ENCODE measurements at places on chromosomes 3 and 15.

GRCh38 chr3:43001094-43001553, 22.0 kb downstream of the GASK1A start:
- peak; percentile 95 for DNase-seq

DNA sequence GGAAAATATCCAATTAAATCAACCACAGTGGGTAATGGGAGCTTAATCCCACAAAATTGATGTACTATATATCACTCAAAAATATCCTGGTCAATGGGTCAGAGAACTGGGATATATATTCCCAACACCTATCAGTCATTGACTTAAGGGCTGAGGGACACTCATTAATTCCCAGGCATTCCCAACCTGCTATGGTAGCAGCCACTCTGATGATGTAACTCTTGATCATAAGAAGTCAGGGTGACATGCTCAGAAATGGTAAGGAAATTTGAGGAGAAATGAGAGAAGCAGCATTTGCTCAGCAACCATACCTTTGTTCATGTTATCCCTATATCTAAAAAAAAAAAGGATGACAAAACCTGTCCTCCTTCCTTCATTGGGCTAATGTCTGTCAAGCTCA, 3.1 kb upstream of the PLOD2 start:
- no peak for DNase-seq

- no peak for DNase-seq
Observed at GRCh38 chr3:116000311-116000710, 377.0 kb downstream of the GAP43 start.

GRCh38 chr3:148924562-148924961, 59.5 kb downstream of the CPA3 start:
- DNase-seq = no peak

GRCh38 chr3:150762662-150763121, 277 bp downstream of the SIAH2 start:
- DNase-seq = no peak

GRCh38 chr15:49865925-49866757, 245.3 kb downstream of the DTWD1 start:
- no peak for DNase-seq

- DNase-seq = no peak
Observed at GRCh38 chr3:67017211-67017610, 19.1 kb downstream of the KBTBD8 start.

DNA sequence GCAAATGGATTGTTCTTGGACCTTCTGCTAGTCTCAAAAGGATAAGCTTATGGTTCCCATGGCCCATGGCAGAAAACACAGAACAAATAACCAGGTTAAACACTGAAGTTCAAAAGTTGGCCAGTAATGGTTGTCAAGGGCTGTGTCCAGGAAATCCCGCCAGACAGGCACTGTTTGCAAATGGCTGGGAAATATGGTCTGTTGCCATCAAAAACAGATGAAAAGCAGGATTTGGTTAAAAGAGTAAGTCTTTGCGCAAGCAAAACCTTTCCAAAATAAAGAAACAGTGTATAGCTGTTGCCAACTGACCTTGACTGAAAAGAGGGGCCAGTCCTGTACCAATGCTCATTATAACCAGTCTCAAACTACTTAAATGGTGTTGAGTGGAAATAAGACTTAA, 58.6 kb downstream of the WWTR1 start:
- DNase-seq = peak; percentile 77

DNA sequence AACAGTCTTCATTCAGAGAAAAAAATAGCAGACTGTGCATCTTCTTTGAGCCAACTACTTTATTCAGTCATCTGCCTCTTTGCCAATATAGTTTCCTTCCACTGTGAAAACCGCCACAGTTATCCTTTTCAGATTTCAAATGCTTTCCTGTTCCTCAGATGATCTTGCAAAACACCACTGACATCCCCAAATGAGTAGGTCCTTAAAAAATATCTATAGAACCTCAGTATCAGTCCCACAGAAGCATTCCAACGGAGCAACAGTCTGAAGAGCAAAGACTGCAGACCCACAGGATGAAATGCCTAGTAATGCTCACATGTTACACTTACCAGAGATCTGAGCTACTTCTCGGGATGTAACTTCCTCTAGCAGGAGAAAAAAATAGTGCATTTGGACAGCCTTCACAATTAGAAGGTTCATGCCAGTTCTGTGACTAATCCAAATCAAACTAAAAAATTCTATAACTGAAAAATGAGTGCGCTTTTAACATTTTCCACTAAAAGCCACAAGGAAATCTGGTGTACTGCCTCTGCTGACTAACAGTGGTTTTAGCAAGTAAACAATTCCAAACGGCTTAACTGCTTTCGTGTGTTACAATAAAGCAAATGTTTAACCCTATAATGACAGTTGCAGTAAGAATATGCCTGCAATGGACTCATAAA, at the start of gene ANKRD28:
Gene ANKRD28 (minus strand): TSS at position 338 of the 662 bp plus-strand sequence. CDS start 1,458 bp downstream, outside the sequence.
- DNase-seq = peak; percentile 63

GRCh38 chr15:84108728-84109127, 126.8 kb upstream of the GOLGA6L4 start:
- no peak for DNase-seq

- no peak for DNase-seq
Observed at GRCh38 chr3:128725547-128726022, 398 bp upstream of the RAB7A start.

DNA sequence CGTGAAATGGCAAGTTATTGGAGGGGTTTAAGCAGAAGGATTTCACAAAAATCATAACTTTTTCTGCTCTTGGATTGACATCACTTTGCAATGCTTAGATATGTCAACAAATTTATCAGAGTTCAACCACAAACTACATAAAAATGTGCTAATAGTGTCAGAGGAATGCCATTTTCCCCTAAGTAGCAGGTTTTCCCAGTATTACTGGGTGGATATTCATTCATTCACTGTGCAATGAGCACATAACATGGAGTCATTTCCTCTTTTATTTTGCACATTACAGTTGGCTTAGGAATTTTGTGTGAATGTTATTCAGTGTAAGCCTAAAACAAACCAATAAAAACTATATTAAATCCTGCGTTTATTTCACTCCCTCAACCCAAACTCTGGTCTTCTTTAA, 537.3 kb upstream of the MCTP2 start:
- DNase-seq = no peak

DNA sequence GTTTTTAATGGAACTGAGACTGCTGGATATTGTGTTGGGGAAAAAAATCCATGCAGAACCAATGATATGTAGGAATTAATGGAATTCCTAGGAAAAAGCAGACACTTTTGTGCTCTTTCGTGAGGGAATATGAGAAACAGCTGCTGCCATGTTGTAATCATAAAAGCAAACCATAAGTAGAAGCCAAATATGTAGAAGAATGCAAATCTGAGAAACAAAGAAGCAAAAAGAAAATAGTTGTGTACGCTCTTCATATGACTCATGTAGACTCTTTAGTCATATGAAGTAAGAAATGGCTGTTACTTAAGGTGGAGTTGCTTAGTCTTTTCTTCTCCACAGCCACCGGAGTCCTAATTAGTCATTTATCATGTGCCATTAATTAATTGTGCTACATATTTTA, 298.6 kb upstream of the ZNF717 start:
- no peak for DNase-seq

- DNase-seq = no peak
Observed at GRCh38 chr3:40980467-40980866, 218.8 kb upstream of the CTNNB1 start.

DNA sequence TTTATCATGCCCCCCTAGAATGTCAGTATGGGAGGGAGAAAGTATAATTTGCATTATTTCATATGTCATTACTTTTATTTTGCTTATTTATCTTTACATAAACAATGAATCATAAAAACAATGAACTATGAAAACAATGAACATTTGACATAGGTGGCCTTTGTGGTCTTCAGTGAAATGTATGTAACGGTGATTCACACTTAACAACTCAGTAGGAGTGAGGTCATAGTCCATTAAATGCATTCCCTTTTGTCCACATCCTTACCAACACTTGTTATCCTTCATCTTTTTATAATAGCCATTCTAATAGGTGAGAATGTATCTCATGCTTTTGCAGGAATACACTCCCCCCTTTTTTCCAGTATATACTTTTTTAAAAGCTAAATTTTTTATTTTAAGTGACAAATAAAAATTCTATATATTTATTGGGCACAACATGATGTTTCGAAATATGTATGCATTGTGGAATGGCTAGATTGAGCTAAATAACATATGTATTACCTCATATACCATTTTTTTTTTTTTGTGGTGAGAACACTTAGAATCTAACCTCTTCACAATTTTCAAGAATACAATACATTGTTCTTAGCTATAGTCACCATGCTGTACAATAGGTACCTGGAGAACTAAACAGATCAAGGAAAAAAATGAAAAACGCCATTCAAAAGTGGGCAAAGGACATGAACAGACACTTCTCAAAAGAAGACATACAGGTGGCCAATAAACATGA, 189.5 kb downstream of the WDR72 start:
- no peak for DNase-seq

GRCh38 chr3:58167431-58168351, 43.1 kb downstream of the DNASE1L3 start:
- peak; percentile 61 for DNase-seq
